ENCODE measurements at places on chromosomes 12 and 14.

DNA sequence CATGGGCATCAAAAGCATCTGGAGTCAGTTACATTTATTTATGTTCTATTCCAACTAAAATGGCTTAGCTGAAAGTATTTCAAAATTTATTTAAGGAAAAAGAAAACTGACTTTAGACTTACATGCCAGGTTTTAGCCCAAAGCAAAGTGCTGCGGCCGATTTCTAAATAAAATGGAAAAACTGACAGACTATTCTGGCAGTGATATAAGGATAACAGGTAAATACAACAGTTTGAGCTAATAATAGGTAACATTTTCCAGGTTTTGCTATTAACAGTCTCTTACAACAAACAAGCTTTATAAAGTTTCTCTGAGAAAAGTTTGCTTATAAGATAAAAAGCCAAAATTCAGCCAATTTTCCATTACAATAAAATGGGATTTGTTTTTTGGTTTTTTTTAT, 937.2 kb upstream of the FLRT2 start:
- no peak for DNase-seq

DNA sequence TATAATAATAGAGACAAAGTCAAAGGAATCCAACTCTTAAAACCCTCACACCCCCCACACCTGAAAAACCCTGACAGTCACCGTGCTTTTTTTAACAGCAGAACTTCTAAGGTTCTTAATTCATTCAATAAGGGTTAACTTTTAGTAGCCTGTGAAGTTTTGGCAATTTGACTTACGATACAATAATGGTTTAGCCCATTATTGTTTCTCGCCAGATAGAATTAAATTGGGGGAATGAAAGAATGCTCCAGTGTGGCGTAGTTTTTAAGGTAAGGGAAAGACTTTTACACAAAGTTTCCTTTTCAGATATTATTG, 604 bp upstream of the MAGOHB start:
- no peak for DNase-seq

- DNase-seq = no peak
Observed at GRCh38 chr12:87820524-87821202, 208.5 kb downstream of the C12orf50 start.

- no peak for DNase-seq
Observed at GRCh38 chr14:32825058-32825457, 113.6 kb upstream of the NPAS3 start.

GRCh38 chr14:34179727-34180126, 228.9 kb upstream of the EGLN3 start:
- DNase-seq = no peak

DNA sequence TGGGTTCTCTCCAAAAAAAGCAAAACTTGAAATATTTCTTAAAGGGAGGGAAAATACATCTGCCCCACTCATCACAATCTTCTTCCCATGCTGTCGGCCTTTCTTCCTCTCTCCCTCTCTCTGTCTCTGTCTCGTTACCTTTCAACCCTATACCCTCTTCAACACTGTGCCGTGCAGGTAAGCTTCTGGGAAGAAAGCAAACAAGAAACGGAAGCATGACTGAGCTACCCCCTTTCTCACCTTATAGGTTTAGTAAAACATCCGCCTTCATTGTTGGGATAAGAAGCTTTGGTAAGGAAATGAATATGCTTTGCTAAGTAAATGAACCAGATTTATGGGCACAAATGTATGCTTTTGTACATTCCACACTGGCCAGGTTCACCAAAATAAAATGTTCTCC, 63.0 kb downstream of the TMEM30B start:
- DNase-seq = no peak

GRCh38 chr12:6790496-6791150, 1.3 kb downstream of the CD4 start:
- DNase-seq = peak; percentile 2

DNA sequence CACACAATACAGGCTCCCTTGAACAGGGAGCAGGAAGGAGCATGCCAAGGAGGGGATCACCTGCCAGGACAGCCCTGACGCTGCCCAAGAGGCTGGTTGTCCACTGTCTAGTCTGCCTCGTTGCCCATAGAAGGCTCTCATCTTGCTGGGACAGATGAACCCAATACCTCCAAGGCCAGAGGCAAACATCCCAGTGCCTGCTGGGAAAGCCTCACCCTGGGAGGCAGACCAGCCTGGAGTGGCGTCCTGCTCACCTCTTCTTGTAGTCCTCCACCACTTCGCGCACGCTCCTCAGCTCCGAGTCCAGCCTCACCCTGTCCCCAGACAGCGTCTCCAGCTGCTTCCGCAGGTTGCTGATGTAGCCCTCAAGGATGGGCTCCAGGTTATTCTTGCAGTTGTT, 2.4 kb downstream of the KRT73 start:
- DNase-seq = no peak

- DNase-seq = no peak
Observed at GRCh38 chr14:90096566-90096965, 34.8 kb downstream of the KCNK13 start.

DNA sequence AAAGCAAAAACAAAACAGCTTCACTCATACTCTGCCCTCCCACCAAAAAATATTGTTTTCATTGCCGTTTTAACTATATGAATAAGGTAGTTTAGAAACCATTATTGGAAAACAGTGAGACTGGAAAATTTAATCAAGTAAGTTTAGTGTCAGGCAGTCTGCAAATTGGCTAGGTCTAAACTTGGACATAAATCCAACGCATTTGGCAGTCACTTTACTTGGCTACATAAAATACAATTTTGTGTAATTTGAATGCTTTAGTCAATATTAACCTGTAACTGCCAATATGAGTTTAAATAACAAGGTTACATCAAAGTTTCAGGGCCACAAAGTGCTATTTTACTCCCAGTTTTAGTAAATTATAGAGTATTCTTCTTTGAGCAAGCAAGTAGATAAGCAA, 202.3 kb upstream of the SLC38A2 start:
- DNase-seq = no peak

DNA sequence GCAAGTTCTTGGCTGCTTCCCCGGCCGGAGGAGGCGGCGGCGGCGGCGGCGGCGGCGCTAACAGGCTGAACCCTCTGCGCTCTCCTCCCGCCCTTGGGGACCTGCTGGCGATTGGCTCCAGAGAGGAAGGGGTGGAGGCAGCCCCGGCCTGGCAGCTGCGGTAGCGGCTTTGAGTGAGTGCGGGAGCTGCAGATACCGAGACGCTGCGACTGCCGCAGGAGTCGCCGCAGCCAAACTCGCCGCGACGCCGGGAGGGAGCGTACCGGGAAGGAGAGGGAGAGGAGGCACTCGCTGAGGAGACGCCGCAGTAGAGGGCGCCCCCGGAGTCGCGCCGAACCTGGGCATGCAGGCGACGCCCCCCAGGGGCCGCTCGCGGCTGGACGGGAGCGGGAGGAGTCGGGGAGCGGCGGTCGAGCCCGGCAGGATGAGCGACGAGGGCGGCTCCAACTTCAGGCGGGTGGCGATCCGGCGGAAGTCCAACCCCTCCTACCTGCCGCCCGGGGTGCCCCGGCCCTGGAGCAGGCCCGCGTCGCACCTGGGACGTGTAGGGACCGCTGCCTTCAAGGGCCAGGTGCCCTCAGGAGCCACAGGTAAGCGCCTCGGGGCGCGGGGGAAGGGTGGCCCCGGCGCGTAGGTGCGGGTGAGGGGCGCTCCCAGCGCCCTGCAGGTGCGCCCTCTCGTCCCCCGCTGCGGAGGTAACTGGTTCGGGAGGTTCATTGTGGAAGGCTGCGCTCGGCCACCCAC, at the start of gene FGD4:
Gene FGD4 (plus strand): TSS at position 189 of the 744 bp plus-strand sequence.
- peak; percentile 94 for DNase-seq

DNA sequence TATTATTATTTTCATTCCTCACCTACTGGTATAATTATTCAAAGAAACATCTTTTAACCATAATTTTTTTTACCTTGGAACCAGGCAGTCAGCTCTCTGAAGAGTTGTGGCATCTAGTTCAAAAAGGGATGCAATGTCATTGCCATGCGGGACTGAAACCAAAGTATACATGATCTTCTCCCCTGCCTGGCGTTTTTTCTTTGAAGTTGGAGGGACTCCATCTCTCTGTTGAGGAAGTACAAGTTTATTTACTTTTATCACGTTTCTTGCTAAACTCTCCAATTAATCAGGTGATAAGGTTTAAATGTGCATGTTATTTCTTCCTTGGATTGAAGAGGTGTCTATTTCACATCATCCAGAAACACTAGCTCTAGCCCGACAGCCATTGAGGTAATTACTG, 146.6 kb downstream of the ITPR2 start:
- DNase-seq = no peak

DNA sequence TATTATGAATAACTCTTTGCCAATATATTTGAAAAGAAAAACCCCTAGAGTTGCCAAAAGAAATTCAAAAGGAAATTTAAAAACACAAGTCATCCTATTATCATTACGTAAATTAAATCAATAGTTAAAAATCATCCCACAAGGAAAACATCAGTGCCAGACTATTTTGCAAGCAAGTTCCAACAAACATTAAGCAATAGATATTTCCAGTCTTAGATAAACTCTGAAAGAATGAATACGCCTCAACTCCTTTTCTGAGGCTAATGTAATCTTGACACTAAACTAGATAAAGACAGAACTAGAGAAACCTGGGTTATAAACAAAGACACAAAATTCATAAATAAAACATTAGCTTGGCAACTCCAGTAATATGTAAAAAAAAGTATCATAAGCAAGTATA, 245.9 kb downstream of the FOXN3 start:
- DNase-seq = no peak

DNA sequence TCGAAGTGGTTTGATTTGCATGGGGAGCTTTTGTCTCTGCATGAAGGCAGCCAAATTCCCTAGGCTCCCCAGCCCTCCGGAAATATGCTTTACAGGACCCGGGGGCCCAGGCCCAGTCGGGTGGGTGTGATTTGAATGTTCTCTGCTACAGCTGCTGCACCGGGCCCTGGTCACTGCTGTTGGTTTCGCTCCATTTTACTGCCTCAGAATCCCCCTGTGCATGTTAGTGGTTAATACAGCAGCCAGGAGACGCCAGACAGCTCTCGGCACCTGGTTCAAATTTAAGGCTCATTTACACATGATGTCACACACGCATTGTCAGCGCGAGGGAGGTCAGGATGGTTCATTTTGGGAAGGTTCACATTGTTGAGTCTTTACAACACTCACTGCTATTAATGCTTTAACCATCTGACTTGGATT, 99.6 kb downstream of the SLC38A6 start:
- DNase-seq = peak; percentile 18

DNA sequence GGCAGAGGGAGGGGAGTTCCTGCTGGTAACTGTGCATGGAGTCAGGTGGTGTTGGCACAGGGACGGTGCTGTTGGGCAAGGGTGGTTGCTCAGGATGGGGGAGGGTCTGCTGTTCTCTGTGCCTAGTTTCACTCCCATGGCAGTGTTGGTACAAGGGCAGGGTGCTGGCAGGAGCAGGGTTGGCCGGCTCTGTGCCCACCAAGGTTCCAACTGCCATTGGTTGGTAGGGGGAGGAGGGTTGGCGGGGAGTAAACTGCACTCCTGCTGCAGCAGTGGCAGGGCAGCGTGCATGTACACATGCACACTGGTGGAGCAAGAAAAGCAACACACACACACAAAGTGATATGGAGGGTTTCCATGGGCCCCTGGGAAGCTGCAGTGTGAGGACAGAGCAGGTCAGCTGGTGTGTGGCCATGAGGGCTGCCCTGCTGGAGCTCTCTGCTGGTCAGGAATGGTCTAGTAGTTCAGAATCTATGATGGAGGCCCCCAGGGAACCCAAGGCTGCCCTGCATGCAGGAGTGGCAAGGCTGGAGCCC, 269.9 kb upstream of the MGAT4C start:
- DNase-seq = no peak

All from ELF-1 (cell line).